ENCODE measurements at places on chromosomes 2 and 18.

GRCh38 chr2:26465266-26465925 lies 12.5 kb downstream of the OTOF start:
- no peak for DNase-seq

DNA sequence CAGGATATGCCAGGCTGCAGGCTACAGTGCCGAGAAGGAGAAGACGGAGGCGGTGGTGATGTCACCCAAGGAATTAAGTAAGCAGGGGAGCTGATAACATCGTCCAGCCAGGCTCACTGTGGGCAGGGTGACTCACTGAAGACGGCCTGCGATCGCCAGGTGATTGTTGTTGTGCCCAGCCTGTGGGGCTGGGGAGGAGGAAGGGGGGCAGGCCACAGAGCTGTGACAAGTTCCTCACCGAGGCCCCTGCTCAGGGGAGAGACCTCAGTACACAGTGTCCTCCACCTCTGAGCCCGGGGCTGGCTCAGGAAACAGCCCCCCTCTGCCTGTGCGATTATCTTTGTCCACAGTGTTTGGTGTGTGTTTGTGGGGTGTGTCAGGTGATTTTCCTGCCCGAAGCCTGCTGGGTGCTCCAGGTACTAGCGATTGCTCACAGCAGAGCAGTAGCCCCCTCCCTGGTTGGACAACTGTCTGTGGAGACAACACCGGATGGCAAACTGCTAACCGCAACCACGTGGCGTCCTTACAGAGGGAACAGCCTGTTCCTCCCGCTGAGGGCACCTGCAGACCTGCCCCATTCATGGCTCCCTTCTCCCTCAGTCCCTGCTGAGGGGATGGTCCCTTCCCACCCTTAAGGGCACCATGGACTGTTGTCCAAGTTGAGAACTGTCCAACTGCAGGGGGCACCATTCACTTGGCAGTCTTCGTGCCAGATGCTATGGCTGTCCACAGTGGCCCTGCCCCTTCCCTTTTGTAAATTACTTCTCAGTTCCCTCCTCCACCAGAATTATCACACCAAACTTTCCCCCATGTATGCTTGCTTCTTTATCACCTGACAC lies 95.1 kb downstream of the ZFP36L2 start:
- peak; percentile 77 for DNase-seq

GRCh38 chr2:18455236-18455862 lies 105.1 kb downstream of the RDH14 start:
- no peak for DNase-seq

DNA sequence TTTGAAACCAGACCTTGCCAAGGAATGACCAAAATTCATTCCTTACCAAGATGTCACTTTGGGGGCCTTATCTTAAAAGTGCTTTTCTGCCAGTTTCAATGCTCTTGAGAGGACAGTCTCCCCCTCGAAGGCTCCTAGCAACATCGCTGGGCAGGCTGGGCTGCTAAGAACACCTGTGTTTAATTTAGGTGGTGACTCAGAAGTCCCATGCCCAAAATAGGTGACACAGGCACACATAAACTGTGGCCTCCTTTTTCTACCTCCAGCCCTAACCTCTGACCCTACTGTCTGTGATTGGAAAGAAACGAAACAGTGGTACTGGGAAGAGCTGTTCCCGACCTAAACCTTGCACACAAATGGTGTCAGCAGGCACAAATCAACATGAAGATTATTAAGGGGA lies 28.7 kb upstream of the ROCK2 start:
- no peak for DNase-seq

DNA sequence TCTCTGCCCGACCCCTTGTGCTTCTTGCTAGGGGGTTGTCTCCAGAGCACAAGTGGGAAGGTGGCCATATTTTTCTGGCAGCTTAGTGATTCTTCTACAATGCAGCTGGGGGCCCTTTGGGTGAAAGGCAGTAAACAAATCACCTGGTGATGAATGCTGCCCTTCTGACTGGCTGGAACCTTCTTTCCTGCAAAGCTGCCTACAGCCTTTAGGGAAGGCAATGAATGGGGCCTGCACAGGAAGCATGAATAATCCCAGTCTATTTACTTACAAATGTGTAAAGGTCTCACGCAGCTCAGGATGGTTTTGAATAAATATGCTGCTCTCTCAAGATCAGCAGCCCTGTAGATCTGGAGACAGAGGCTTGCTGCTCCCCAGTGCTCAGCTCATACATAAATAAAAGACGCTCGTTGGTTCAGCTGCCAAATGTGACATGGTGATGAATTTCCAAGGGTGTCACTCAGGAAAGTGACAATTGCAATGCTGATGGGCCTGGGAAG lies 289.2 kb downstream of the TDRD15 start:
- no peak for DNase-seq

GRCh38 chr2:241009601-241010530 lies 11.4 kb downstream of the SNED1 start:
- DNase-seq = peak; percentile 15

DNA sequence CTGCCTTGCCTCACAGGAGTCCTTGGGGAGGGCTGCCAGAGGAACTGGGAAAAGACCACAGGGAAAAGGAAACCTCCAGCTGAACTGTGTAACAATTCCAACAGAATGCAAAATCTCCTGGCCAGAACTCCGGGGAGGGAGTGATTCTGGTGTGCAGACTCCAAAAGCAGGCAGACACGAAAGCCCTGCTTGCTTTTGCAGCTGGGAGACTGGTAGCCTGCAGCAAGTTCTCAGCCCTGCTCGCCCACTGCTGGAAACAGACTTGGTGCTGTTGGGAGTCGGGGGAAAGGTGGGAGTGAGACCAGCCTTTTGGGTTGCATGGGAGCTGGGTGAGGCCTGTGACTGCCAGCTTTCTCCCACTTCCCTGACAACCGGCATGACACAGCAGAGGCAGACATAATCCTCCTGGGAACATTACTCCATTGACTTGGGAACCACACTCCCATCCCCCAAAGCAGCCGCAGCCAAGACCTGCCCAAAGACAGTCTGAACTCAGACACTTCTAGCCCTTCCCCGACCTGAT lies 26.0 kb upstream of the NMI start:
- DNase-seq = no peak

DNA sequence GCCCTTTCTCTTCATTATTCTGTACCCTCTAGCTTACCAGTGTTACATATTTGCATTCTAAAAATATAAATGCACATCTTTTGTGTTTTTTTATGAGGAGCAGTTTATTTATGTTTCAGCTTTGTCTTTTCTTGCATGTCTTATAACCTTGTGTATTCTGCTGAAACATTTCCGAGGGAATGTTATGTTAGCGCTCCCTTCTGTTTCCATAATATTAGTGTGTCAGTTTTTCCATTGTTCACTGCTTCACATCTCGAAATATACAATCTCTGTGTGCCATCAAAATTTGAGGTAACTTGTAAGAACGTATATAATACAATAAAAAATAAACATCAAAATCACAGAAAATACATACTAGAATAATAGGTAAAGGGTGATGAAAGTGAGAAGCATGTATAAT lies 153.3 kb downstream of the PKP4 start:
- no peak for DNase-seq

DNA sequence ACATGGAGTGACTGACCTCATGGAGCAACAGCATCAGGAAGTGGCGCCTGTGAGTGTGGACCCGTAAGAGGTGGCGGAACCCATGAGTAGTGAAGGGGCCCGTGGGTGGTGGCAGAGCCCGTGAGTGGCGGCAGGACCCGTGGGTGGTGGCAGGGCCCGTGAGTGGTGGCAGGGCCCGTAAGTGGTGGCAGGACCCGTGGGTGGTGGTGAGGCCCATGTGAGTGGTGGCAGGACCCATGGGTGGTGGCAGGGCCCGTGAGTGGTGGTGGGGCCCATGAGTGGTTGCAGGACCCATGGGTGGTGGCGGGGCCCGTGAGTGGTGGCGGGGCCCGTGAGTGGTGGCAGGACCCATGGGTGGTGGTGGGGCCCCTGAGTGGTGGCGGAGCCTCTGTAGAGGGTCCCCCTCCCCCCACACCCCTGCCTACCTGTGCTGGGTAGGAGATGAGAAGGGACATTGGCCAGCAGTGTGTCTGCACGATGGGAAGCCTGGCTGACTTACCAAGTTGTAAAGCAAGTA lies 407.7 kb upstream of the SALL3 start:
- no peak for DNase-seq

- no peak for DNase-seq
Observed at GRCh38 chr2:235900631-235901030, 267.6 kb downstream of the GBX2 start.

DNA sequence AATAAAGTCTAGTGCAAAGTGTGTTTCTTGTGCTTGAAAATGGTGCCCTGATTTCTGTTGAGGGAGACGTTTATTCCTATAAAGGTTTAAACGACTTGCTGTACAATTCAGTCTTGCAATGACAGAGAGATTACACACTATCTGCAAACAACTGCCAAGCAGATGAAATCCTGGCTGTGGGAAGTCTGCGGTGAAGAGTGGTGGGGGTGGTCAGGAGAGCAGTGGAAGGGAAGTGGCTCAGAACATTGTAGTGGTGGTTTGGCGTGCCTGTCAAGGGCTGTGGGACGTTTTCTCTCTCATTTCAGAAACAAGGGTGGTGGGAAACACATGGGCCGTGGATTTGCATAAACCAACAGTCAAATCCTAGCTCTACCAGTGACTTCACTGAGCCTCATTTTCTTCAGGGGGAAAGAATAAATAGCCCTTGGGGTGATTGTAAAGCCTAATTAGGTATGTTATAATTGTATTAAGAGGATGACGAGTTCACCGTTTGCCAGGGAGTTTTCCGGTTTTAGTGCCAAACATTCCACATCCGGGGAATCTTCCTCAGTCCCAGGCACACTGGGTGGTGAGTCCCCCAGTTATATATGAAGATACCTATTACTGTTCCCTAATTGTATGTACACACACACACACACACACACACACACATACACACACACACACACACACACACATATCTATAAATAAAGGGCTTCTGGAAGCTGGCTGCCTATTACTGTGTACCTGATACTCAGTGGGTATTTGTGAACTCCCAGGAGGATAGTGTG lies 115.0 kb downstream of the SPTBN1 start:
- DNase-seq = peak; percentile 67

DNA sequence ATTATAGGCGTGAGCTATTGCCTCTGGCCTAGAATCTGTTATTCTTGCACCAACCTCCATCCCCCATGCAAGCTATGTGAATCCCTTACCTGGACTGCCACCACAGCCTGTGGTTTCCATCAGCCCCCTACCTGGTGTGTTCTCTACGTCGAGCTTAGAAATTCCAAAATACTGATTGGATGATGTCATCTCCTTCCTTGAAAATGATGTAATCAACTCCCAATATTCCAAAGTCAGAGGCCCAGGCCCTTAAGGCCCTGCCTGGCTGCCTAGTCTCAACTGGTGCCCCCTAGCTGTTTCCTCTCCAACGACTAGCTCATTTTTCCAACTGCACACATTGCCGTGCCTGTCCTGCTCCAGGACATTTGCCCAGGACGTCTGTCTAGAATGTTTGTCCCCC lies 41.3 kb upstream of the GBX2 start:
- no peak for DNase-seq

GRCh38 chr2:101064868-101065549 lies 62.9 kb downstream of the RPL31 start:
- DNase-seq = no peak

DNA sequence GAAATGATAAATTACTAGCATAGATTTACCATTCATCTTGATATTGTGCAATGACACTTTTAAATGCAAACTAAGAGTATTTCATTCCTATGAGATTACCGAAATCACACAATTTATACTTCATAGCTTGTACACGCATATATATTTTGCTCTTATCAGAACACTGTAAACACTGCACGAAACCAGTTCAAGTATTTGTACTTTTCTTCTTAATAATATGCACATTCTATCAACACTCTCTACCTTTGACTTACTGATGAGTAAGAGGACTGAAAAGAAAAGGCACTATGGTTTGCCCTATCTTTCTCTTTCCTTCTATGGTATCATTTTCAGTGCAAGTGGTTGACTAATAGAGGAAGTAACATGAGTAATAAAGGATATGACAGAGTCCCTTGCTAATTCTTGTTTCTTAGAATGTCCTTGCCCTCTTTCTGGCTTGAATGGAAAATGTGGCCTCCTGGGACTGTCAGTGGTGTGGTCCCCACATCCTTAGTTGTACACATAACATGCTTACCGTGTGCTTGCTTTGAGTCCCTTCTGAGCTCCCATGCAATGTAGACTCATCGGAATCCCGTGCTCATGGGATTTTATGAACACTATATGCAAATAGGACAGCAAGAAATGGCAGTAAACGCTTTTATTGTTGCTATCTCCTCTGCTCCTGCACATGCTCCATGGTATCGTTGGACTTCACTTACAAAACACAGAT lies 363.5 kb upstream of the TNP1 start:
- peak; percentile 38 for DNase-seq

GRCh38 chr18:58866773-58867150 lies 2.1 kb downstream of the ZNF532 start:
- no peak for DNase-seq

- no peak for DNase-seq
Observed at GRCh38 chr2:225008179-225008856, 34.0 kb downstream of the DOCK10 start.

DNA sequence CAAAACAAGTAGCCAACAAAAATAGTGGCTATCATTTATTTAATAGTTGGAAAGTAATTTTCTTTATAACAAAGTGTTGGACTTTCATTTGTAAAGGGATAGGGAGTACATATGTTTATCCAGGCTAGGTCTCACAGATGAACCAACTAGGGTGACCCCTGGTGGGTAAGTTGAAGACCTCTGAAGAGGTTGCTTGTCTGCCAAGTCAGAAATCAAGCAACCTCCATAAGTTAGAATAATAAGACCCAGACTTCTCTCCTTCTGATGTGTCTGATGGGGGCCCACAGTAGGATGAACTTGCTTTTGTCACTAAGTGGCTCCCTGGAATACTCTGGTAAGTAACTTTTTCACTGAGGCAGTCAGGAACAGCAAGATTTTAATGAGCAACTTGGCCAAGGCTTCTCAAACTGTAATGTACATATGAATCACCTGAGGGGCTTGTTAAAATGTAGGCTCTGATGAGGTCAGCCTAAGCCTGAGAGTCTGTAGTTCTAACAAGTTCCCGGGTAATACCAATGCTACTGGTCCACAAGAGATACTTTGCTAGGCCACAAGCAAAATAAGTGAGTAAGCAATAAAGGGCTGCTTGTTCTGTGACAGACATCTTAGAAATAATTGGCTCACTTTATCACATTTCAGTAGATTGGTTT lies 319.6 kb downstream of the PIK3C3 start:
- no peak for DNase-seq

DNA sequence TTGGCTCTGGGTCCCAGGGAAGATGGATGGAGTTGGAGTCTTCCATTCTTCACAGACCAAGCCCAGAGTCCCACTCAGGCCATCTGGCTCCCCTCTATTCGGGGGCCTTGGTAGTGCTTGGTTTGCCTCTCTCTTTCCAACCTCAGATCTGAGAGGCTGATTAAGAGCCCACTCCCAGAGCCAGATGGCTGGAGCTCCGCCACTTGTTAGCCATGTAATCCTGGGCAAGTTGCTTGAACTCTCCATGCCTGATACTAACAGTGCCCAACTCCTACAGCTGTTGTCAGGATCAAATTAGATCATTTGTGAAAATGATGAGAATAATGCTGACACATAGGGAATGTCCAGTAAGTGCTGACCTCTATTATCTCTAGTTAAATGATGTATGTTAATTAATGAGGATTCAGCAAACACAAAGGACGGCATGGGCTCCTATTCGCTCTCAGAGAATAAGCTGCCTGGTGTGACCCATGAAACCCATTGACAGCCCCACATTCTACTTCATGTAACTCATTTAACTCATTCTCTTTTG lies 46.6 kb upstream of the SLC14A1 start:
- DNase-seq = no peak

Data from stimulated activated CD8-positive, alpha-beta memory T cell treated with anti-CD3 and anti-CD28 coated beads, Interleukin-15, amount 100 ng/mL, for 48 hours (primary cell).